ENCODE measurements at places on chromosomes 1 and 21.

DNA sequence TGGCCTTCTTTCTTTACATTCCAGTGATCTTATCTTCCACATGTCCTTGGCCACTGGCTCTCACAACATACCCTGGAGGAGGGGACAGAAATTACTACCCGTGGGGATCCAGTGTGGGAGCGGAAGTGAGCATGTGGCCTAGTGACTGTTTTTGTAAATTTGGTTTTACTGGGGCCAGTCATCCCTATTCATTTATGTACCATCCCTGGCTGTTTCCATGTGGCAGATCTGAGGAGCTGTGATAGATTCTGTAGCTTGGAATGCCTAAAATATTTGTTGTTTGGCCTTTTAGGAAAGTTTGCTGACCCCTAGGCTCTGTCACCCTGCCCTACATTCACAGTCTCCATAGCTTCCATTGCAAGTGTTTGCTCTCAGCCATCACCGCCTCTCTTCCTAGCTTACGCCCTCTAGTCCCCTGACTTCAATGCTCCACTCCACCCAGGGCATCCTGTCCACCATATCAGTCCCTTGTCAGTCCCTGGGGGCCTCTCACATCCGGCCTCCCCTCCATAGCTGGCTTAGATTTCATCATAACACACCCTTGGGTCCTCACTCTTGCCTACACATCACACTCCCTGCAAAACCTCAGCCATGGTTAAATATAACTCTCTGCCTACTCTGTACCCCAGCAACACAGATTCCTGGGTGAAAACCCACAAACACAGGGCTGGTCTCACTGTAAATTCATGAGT is 25.8 kb downstream of the DHCR24 start:
- no peak for DNase-seq

DNA sequence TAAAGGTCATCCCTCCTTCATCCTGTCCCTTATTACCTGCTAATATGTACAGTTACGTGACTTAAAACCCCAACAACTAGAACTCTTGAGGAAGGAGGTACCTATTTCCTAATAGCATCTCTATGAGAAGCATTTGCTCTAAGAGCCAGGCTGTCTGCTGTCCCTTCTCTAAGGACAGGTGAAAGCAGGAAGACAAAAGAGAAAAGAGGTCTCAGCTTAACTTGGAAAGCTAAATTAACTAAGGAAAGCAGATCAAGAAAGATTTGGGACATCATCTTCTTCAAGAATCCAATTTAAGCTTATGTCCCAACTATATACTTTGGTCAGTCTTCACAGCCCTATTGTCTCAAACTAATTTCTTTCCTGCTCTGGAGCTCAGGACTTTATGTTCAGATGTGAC is 2.9 kb downstream of the EGLN1 start:
- no peak for DNase-seq

DNA sequence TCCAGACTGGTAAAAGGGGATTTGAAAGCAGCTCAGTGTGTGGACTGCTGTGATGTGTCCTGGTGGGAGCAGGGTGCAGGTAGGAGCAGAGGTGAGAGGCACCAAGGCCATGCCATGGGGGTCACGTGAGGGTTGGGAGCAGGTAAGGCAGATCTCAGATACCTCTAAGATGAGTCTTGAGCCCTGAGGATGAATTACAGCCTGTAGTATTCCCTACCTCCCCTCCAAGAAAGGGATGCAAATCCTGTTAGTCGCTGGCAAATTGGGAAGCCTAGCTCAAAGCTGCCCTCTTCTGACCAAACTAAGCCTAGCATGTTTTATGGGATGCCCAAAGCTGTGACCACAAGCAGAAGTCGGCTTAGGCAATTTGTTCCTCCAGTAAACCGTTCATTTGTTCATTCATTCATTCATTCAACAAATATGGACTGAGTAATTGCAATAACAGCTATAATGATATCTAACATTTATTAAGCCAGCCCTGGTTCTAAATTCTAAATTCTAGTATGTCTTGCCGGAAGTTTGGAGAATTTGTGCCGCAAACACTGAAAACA is 3.9 kb upstream of the NUAK2 start:
- DNase-seq, result peak; percentile 84

DNA sequence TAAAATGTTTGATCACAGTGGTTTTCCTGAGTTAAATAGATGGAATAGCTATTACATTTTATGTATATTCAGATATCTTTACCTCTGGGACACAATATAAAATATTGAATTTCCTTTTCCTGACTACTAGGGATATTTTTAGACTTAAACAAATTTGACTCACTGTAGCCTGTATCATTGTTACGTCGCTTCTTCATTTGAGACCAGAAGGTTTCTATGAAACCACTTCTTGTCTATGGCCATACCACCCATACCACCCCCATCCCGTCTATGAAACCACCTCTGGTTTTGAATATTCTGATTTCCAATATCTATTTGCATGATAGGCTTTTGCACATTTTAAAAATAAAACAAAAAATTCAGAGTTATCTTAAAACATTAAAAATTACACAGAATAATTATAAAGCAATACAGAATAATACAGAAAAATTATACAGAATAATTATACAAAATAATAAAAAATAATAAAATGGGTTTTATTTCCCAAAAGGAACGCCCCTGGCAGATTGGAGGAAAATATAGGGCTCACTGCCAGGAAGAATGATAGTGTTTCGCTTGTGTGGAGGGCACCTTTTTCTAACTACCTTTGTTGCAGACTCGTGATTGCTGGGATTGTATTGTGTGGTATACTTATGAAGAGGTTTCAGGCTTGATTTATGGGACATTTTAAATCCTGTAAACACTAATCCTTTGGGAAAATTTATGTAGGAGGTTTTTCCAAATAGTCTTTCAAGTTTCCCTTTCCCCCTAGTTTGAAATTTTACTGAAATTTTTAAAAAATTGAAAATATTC is 4.7 kb downstream of the SPEN start:
- DNase-seq, result no peak

DNA sequence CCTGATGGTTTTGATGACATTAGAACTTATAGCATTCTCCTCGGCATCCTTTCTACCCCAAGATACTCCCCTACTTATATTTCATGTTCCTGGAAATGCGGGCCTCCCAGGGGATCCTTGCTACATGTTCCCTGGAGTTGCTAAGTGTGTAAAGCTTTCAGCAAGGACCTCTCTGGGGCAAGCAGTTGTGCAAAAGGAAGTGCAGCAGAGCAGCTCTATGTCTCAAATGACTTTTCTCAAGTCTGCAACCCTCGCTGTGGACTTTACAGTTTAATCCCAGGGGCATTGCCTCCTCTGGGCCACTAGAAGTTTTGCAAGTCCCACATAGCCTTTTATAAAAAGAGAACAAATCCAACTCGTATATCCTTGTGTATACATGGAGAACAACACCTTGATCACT is 20.8 kb upstream of the MNDA start:
- no peak for DNase-seq

- no peak for DNase-seq
Observed at GRCh38 chr1:204950353-204951001, 79.8 kb downstream of the NFASC start.

GRCh38 chr1:209603877-209604276 is 20.4 kb downstream of the CAMK1G start:
- no peak for DNase-seq

DNA sequence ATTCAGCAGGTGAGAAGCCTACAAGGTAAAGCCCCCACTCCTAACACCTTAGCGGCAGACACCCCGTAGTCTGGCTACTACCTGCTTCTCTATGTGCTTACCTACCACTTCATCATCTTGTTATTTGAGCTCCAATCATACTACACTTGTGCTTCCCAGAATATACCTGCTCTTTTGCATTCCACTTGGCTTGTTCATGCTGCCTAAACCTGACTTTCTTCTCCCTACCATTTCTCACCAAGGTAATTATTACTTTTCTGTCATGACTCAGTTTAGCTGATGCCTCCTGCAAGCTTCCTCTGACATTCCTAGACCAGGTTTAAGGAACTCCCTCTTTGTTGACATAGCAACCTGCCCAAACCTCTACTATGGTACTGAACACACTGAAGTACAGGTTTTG is 495.6 kb upstream of the C1orf87 start:
- peak; percentile 60 for DNase-seq

DNA sequence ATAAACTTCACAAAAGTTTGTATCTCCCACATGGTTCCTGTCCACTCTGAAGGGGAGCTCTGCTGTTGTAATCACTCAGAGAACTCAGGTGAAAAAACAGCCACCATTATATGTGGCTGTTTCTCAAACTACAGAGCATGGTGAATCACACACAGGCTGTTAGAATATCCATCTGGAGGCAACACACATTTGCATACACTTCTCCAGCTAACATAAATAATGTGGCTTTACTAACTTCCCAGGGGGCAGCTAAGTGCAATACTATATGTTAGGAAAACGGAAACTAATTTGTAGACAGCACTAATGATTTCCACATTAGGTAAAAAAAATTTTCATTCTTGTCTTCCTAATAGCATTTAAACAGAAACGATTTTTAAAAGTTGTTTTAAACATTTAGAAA is 49.3 kb downstream of the PTGFR start:
- no peak for DNase-seq

DNA sequence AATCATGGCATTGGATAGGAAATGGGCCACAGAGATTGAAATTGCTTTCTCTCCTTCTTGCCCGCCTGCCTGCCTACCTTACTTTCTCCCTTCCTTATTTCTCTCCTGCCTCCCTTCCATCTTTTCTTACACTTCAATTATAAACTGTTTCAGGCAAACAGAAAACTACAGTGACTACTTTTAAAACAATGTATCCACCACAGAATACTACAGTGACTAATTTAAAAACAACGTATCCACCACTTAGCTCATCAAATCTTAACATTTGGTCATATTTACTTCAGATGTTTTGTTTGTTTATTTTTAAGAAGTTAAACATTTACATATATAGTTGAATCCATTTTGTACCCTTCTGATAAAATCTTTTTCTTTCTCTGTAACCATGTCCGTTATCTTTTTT is 54.4 kb downstream of the SNRPE start:
- no peak for DNase-seq

- no peak for DNase-seq
Observed at GRCh38 chr1:219666242-219666641, 53.3 kb upstream of the ZC3H11B start.

DNA sequence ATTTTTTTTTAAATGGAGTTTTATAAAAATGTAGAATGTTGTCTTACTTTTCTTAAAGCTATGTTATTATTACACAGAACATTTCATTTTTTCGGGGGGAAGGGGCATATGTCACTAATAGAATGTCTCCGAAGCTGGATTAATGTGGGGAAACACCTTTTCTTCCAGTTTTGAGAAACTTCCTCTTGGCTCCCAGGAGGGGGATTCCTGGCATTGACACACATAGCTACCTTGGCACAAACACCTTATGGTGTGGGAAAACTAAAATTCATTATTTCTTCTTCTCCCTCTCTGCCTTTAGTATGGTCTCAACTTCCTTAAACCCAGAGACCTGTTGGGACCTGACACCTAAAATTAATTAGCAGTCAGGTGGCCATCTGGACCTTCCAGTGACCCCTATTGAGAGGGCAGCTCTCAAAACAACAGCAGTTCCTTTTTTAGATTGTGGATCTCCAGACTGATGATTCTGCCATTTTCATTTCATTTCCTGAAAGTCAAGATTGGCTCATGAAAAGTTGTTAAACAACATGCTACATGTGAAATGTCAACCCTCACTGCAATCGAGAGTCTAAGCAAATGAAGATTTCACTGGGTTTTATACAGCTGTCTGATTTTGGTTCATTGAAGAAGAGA is 70.1 kb upstream of the EDEM3 start:
- DNase-seq, result no peak

GRCh38 chr1:51313961-51314777 is 16.2 kb downstream of the TTC39A start:
- DNase-seq, result peak; percentile 40

GRCh38 chr1:169024800-169025271 is 81.7 kb upstream of the ATP1B1 start:
- DNase-seq, result no peak

DNA sequence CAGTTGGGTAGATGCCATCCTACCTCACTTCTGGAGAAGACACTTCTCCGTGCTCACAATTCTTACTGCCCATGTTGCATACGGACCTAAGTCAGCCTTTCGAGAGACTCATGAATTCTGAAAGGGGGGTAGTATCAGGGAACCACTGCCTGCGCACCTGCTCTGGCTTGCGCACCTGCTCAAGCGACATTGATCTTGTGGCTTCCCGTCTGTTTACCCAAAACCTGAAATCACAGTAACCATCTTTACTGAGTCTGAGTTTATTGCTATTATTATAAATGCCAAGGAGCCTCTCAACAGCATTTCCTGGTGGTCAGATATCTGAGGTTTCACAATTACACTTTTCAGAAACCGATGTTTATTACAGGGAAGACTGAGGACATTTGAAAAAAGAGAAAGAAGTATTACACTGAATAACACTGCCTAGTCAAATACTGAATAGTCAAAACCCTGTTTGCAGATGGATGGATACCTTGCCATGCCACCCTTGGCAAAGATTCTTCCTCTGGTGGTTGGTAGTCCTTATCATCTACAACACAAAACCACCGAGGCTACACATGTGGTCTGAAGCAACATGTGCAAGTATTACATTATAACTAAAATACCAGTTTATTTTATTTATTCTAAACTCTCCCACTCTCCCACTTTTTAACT is 208.7 kb downstream of the SIPA1L2 start:
- DNase-seq, result no peak

DNA sequence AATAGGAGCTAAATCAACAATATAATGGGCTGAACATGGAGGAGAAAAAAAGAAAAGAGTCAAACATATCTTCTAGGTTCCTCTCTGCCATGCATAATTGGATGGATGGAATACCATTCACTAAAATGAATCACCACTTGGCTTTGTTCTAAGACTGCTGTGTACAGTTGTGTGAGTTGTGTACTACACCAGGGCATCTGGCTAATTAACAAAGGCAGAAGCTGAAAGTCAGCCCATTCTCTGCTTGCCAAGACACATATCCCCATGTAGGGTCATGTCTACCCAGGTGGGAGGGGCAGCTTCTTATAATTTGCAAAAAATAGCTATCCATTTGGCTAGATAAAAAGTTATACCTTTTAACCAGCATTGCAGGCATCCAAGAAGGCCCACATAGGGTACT is 21.0 kb downstream of the JUN start:
- no peak for DNase-seq

GRCh38 chr1:207020065-207020708 is 12.4 kb downstream of the C1orf116 start:
- peak; percentile 84 for DNase-seq

DNA sequence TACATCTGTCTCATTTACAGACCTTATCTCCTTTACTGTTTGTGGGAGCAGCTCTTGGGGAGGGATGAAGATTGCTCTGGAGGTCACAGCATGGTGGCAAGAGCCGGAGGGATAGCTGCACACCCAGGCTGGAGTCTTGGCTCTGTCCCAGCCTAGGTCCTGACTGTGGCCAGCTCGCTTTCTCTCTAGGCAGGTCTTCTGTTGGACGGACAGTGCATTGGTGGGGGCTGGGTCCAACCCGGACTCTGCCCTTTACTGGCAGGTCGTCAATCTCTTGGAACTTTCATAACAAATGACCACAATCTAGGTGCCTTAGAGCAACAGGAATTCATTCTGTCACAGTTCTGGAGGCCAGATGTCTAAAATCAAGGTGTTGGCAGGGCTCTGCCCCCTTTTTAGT is 319.8 kb upstream of the C1orf174 start:
- DNase-seq, result no peak

- peak; percentile 56 for DNase-seq
Observed at GRCh38 chr1:181469829-181470228, 13.5 kb upstream of the CACNA1E start.

- DNase-seq, result peak; percentile 40
Observed at GRCh38 chr1:151197863-151198253, 494 bp upstream of the PIP5K1A start.
